ENCODE measurements at places on chromosomes 2 and 18.

DNA sequence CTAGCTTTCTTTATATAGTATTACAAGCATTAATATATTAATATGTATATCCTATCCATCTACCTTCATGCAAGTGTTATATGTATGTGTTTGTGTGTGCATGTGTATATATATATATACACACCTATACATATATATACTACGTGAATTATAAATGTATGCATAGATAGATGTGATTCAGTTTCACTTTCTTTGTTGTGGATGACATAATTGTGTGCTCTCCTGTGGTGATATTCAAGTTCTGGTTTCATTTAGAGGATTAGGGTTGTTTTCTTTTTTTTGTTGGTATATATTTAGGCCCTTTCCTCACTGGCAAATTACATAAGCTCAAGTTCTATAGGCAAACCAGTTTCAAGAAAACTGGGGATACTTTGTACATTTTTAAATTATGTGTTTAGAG, 225.7 kb upstream of the FANCL start:
- no peak for DNase-seq

DNA sequence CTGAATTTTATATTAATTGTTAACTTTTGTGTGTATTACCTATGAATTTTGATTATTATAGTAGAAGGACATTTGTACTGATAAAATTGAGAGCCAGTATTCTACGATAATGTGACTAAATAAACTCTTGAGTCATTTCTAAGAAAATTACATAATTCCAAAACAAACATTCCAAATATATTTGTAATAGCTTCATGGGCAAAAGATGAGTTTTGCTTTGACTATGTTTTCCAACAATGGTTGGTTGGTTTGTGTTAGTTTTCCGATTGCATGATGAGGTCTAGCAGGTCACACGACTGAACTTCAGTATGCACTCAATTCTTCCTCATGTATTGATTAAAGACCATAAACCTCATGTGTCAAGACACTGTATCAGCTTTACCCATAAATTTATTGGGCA, 71.7 kb upstream of the WDR75 start:
- DNase-seq: no peak

DNA sequence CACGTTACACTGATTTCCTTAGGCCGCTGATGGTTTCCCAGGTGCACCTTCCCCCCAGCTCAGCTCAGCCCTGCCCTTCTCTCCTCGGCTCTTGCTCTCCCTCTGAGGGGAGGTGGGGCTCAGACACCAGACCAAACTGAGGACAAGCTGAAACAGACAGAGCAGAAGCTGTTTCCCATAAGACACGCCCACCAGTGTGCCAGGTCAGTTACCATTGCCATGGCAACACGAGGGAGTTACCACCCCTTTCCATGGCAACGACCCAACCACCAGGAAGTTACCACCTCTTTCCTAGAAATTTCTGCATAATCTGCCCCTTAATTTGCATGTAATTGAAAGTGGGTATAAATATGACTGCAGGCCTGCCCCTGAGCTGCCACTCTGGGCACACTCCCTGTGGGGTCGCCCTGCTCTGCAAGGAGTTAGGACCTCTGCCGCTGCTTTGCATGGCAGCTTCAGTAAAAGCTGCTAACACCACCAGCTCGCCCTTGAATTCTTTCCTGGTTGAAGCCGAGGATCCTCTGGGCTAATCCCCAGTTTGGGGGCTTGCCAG, 120.9 kb upstream of the SMIM21 start:
- no peak for DNase-seq

DNA sequence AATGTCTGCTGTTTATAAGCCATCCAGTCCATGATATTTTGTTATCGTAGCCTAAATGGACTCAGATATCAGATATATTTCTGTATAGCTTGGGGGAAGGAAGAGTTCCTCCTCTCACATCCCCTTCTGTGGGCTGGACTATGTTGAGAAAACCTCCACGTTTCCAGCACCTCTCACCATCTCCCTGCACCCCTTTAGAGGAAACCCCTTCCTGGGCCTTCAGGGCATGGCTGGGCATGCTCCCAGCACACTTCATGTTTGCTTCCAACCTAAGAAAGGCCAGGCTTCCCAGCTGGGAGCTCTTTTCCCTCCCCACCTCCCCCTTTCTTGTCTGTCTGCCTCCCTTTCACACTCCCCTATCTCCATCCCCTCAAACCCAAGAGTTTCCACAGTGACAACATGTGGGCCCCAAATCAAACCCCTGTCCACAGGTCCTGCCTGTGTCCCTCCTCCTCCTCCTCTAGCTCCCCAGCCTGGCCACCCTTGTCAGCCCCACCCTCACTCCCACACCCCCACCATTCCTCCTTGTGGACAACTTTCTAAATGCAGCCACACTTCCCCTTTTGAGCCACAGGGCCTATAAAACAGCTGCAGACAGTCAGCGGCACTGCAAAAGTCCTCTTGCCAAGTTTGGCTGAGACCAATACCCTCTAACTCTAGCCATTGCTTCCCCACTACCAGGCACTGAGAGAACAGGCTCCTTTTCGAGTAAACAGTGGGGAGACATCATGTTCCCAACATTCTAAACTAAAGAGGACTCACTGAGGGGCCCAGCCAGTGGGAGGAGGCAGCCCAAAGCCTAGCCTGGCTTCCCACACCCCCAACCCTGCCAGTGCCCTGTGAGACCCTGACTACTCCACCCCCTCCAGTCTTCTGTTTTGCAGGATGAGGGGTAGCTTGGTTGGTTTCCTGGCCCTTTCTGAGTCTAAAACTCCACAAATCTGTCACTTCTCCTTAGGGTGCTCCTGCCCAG, 120.5 kb downstream of the ZFP36L2 start:
- no peak for DNase-seq

- no peak for DNase-seq
These were observed 82.8 kb upstream of the CPO start for GRCh38 chr2:206856513-206856912.

DNA sequence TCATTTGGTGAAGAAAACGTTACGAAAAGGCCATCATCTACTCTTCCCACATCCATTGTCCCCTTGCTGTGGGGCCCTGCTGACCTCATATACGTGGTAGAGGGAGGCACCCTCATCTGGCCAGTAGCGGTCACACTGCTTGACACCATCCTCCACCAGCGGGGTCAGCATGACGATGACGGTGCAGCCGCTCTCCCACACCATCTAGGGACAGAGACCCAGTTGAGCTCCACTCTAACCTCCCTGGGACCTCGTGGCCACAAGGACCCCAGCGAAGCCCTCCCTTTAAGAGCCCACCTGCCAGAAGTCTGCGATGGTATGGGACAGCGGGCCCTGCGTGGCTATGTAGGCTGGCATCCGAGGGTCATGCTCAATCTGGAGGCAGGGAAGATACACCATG, 13.1 kb downstream of the PTPRN start:
- DNase-seq: no peak

DNA sequence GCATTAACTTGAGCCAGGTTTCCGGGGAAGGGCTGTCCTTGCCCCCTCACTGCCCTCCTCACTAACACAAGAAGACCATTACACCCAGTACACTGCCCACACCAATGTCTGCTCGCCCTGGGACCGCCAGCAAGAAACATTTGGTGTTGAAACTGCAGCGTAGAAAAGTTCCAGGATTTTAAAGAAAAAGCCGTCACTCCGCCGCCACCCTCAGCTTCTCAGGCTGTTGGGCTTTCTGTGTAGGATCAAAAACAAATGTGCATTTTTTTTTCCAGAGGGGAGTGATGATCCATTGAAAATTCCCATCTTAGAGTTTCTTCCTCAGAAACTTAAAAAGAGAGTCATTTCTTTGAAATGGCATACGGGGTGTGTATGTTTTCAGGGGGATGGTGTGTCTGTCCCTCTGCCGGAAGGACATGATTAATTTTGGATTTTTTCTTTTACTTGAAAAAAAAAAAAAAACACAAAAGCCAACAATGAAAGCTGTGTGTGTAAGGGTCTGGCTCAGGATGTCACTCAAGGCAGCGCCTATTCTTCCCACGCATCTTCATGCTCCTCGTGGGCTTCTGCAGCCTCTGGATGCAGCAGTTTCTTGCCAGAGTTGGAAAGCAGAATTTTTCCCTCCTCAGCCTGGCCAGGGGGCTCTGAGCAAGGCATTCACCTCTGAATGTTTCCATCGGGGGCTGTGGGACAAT, 184.9 kb downstream of the GLI2 start:
- no peak for DNase-seq

DNA sequence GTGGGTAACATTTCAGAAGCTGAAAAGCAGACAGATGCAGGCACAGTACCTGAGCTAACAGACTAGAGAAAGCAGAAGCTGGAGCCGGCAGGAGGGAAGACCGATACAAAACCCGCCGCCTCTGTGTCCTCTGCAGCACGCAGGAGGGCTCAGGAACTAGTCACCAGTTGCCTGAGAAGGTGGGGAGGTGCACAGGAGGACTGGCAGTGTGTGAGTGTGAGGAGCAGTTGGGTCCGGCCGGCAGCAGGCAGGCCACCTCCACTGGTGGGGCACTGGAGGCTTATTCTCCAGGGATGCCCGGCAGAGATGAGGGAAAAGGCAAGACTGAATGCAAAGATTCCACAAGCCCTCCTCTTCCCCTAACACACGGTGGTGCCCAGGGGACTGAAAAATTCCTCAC, 18.2 kb downstream of the ERCC3 start:
- DNase-seq: no peak

DNA sequence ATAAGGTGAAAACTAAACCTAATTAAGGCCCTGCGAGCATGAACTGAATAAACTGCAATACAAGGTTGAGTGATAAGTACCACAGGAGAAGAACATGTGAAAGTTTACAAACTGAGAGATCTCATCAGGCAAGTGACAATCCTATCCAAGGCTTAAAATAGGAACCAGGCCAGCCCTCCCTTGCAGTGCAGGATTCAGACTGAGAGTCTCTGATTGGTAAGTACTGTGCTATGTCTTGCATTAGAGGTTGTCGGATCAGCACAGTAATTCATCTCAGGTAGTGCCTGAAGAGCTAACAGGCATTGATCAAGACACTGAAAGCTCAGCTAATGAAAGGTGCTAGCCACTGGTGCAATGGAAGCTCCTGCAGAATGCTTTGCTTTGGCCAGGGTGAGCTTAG, 801.7 kb upstream of the ID2 start:
- DNase-seq: no peak

DNA sequence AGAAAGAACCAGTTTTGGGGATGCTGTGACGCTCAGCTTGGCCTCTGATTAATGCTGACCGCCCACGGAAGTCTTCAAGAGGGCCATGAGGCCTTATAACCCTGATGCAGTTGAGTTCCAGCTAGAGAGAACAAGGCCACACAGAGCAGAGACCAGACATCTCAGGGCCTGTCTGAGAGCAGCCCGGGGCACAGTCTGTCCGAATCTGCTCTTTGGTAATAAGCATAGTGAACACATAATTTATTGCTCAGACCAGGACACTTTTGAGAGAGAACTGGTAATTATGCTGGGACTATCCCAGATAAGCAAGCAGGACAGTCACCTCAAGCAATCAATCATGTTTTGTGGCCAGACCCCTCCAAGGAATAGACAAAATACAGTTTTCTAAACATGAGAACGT, 68.5 kb downstream of the STPG4 start:
- DNase-seq: no peak

DNA sequence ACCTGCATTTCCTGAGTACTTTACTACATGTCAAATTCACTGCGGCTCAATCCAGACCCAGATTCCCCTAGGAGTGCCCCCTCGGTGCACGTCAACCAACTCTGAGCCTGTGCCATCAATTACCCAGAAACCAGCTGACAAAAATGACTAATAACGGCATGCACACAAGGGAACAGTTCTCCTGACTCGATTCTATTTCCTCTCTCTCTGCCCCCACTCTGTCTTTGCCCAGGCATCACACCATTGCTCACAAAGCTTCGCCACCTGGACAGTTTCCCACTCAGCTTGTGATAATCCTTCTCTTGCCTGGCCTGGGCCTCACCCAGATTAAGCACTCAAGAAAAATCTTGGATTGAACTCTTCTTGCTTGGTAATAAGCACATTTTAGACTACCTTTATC, 115.3 kb upstream of the NDUFV2 start:
- DNase-seq: no peak

DNA sequence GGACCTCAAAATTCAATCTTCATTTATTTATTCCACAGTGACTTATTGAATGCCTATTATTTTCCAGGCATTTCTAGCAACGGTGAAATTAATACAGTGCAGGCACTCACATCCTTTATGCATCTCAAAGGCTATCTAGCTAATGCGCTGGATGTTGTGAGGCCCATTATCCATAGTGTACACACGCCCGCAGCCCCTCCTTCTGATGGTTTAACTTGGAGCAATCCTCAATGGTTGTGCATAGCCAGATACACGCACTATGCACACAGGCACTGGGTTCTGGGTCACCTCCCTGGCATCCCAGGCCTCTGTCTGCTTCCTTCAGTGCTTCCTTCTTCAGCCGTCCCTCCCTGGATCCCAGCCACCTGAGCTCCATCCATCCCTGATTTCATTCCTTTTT, 108.5 kb upstream of the BOD1L2 start:
- DNase-seq: no peak

- DNase-seq: no peak
These were observed 45.1 kb upstream of the TBR1 start for GRCh38 chr2:161370981-161371380.

- no peak for DNase-seq
These were observed 939.5 kb downstream of the ERBB4 start for GRCh38 chr2:211599146-211599545.

- DNase-seq: no peak
These were observed 117.6 kb downstream of the LTBP1 start for GRCh38 chr2:33064349-33064801.

DNA sequence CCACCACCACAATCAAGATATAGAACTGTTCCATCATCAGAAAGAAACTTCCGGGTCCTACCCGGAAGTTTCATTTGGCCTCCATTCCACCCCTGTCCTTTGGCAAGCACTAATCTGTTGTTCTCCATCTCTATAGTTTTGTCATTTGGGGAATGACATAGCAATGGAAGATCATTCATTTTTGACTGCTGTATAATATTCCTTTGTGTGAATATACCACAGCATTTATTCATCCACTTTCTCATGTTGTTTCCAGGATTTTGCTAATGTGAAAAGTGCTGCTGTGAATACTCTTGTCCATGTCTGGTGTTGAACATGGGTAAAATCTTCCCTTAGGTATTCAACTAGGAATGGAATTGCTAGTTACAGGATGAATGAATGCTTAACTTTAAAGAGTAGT, 53.1 kb downstream of the ACOXL start:
- no peak for DNase-seq

- no peak for DNase-seq
These were observed 424.4 kb upstream of the RGPD4 start for GRCh38 chr2:107402330-107402729.

GRCh38 chr2:207686812-207687211, 24.6 kb upstream of the CCNYL1 start:
- DNase-seq: no peak

GRCh38 chr2:179612591-179613298, 248.7 kb downstream of the ZNF385B start:
- DNase-seq: no peak

DNA sequence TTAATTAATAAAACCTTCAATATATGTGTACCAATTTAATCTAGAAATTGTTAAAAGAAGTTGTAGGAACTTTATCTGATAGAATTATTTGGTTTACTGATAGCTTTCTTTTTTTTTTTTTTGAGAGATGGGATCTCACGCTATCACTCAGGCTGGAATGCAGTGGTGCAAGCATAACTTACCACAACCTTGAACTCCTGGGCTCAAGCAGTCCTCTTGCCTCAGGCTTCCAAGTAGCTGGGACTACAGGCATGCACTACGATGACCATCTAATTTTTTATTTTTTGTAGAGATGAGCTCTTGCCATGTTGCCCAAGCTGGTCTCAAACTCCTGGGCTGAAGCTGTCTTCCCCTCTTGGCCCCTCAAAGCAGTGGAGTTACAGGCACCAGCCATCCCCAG, 66.8 kb downstream of the CCDC138 start:
- DNase-seq: no peak

All from stimulated activated CD8-positive, alpha-beta memory T cell treated with anti-CD3 and anti-CD28 coated beads, Interleukin-7, amount 100 ng/mL, for 24 hours (primary cell).